ENCODE measurements at places on chromosomes 6 and 20.
A peak's percentile ranks its signal among the peaks of the same experiment; 100 is the strongest.

DNA sequence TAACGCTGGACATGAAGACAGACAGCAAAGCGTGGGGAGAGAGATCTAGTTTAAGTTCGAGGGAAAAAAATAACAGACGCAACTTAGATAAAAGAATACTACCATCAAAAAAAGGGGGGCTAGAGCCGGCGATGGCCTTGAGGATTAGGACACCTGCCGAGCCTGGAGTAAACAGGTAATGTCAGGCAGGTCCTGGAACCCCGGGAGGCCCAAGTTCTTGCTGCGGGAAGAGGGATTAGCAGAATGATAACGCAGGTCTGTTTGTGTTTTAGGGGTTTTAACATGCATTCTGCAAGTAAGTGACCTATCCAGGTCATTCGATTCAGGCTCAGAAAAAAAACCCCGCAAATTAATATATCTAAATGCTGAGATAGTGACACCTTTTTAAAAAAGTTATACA lies 754 bp upstream of the TMEM170B start:
- no peak for DNase-seq

DNA sequence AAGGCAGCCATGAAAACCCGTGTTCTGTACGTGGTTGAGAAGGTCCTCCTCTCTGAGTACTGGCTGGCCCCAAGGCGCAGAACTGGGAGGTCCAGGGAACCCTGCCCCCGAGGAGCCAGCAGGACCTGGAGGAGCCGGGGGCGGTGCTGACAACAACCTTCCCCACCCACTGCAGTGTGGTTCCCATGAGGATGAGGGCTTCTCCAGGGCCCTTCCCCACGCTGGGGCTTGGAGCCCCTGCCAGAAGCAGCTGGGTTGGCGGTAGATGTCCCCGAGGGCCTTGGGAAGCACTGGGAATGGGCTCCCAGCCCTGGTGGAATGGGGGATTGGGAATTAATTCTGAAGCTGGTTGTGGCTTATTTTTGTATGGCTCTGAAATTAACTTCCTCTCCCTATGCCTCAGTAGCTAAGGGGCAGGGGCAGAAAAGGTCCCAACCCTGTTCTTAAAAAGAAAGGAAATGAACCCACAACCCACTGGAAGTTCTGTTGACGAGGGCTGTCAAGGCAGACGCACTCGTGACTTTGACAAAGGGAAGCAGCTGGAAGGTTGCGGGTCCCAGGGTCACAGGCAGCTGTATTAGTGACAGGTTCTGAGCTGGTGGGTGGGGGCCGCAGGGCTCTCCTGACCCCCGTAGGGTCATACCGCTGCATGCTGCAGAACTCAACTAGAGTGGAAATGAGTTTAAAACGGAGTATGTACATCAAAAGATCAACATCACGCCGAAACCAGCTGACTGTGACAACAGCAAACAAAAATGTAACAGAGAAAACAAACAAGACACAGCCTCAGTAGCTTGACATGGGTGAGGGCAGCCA lies 13.9 kb upstream of the HELZ2 start:
- no peak for DNase-seq

DNA sequence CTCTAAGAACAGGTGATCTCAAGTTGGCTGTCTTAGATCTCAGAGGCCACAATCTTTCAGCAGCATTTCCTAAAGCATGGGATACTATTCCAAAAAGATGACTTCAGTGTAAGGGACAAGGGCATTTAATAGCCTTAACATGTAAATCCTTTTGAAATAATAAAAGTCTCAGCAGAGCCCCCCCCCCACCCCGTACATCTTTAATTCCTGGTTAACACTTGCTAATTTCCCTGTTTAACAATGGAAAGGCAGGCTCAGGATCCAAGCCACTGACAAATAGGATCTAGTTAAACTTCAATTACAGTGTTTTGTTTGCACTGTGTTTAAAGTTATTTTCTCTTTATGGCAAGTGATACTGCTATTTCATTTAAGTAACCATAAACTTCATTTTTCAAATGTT lies 12.0 kb downstream of the TASP1 start:
- DNase-seq = no peak

DNA sequence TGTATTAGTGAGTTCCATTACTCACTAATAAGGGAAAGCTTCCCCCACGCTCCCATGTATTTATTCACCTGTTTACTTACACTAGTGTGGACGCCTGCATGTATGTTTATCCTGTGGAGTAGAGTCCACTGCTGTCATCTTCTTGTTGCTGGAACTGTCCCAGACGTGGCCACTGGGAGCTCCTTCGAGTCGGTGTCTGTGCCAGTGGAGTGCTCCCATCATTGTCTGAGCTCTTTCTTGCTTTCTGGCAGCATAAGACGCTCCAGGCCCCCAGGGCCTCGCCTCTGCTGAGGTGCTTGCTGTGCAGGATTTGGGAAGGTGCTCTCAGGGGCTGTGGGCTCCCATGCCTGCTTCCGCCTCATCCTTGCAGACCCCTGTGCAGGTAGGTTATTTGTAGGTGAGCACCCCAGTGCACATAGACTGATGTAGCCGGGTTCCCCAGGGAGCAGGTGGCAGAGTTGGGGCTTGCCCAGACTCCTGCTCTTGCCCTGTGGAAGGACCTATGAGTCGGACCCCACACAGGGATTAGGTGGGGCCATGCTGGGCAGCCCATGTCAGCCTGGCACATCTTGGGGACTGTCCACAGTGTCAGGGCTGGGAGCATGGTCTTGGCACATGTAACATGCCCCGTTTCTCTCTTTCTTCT lies 16.6 kb downstream of the PHACTR3 start:
- no peak for DNase-seq

- DNase-seq = no peak
Observed at GRCh38 chr20:55565096-55565773, 440.1 kb downstream of the CBLN4 start.

DNA sequence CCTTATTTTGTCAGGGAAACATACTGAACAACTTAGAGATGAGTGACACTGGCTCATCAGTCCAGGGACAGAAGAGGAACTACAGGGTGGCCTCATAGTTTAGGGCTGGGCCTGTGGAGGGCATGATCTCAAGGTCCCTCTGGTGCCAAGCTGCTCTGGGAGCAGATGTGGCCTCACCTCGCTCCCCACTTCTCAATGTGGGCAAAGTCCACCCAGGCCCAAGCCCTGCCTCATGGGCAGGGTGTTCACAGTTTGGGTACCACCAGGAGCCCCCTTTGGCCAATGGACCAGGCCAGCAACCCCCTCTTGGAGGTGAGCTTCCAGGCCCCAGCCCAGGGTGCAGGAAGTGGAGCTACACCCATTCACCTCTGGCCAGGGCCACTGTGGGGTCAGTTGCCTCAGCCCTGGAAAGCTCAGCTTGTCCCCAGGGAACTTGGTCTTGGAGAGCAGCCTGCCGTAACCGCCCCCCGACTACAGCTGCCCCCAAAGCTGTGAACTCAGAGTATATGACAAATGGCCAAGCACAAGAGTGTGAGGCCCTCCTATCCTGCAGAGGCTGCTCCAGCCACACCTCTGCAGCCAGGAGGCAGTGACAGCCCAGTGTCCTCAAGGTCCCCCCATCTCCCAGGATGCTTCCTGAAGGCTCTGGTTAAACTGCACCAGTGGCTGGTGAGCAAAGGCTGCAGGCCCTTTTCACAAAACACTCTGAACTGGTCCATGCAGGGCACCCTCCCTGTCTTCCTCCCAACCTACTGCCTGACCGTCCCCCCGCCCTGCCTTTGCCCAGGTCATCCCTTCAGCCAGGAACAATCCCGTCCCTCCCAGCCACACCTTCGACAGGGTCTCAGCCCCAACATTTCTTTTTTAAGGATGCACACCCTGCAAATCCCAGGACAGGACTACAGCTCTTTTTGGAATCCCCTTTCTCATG lies 3.6 kb downstream of the ADISSP start:
- DNase-seq = no peak

DNA sequence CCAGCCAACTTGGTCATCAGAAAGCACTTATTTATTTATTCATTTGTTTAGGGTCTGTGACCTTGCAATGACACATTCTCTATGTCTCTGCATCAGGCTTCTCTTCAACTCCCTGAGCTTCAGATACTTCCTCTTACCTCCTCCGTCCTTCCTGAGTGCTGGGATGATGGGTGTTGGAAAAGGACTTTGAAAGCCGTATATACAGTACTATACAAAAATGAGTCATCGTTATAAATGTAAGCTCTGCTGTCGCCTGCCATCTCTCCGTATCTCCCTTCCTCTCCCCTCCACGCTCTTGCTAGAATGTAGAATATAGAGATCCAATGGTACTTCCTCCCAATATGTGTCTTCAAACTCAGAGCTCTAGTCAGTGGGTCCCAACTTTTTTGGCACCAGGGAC lies 91.9 kb upstream of the SALL4 start:
- no peak for DNase-seq

GRCh38 chr6:63269470-63269869 lies 50.3 kb downstream of the LGSN start:
- DNase-seq = no peak

GRCh38 chr20:4767084-4767483 lies 45.4 kb downstream of the PRND start:
- DNase-seq = no peak

GRCh38 chr6:142846883-142847287 lies 98.1 kb downstream of the HIVEP2 start:
- no peak for DNase-seq

DNA sequence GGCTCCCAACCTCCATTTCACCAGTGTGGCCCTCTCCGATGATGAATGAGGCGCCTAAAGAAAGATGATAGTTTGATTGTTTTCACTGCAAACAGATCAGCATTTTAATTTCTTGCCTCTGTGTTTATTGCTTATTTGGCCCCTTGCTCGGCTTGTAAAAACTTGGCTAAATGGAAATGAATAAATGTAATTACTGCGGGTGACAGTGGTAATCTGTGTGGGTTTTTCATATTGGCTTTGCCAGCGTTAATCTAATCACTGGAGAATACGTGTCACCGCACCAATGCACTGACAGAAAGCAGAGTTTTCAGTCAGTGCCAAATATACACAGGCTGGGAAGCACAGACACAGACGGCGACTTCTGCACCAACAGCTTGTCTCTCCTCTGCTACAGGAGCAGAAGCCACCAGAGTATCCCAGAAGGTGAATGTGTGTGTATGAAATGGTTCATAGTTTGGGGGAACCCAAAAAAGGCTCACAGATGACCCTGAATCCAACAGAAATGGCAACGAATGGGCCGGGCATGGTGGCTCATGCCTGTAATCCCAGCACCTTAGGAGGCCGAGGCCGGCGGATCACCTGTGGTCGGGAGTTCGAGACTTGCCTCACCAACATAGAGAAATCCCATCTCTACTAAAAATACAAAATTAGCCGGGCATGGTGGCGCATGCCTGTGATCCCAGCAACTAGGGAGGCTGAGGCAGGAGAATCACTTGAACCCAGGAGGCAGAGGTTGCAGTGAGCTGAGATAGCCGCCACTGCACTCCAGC lies 534.0 kb downstream of the PKHD1 start:
- no peak for DNase-seq

DNA sequence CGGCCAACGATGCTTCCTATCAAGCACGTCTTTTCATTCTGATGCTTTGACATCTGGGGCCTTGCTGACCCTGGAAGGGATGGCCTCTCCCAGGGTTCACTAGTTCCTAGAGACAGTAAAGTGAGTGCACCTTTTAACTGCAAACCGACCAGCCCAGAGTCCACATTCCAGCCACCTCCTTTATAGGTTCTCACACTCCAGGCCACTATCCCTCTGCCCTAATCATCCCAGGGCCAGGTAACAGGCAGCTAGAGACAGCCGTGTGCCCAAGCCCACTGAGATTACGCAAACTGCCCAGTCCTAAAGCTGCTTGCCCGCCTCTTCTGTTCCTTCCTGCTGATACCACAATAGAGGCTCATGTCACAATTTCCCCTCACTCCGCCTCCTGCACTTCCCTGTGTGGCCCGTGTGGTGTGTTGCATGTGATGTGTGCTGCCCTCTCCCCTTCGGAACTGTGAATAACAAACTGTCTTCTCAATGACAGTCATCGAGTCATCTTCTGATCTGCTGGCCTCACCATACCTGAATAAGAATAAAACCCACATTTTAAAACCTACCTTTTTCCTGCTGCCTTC lies 123.7 kb upstream of the EXOC2 start:
- no peak for DNase-seq

GRCh38 chr6:138727182-138727581 lies 46.4 kb upstream of the CCDC28A start:
- no peak for DNase-seq

DNA sequence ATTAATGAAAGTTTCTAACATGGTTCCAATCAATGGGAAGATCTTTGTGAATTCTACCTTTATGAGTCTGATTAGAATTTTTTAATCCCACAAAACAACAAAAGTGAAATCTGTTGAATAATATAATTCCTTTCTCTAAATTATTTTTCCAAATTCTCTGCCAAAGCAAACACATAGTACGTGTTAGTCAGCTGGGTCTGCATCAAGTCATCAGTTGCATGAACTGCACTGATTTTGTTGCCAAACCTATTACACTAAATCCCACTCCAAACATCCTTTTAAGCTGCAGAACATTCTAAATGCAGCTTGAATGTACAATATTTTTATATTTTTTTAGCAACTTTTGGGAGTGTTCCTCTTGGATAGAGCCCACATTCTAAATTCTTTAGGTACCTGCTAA lies 199.0 kb upstream of the HSF2 start:
- no peak for DNase-seq

GRCh38 chr6:157461000-157461915 lies 80.3 kb downstream of the ZDHHC14 start:
- peak; percentile 29 for DNase-seq

DNA sequence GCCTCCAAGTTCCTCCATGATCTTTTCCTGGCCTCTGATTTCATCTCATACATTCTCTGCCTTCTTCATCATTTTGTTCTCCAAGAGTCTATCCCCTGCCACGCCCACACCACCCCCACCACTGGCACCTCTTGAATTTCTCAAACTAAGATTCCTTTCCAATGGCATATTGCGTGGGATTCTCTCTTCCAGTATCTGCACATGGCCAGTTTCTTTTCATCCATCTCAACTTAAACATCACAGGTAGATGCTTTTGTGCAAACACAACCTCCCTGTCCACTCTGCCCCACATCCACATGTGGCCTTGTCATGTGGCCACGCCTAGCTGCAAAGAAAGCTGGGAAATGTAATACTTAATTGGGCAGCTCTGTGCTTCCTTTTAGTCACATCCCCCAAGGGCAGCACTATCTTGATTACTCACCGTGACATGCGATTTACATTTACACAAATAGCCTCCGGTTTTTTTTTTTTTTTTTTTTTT lies 33.4 kb upstream of the ZMYND8 start:
- DNase-seq = no peak

- peak; percentile 52 for DNase-seq
Observed at GRCh38 chr6:135438907-135439535, 58.5 kb downstream of the AHI1 start.

- no peak for DNase-seq
Observed at GRCh38 chr6:139912735-139913400, 538.4 kb upstream of the CITED2 start.

GRCh38 chr6:85124472-85125354 lies 325.2 kb upstream of the NT5E start:
- no peak for DNase-seq

GRCh38 chr6:25694366-25694765 lies 42.4 kb downstream of the SCGN start:
- no peak for DNase-seq

DNA sequence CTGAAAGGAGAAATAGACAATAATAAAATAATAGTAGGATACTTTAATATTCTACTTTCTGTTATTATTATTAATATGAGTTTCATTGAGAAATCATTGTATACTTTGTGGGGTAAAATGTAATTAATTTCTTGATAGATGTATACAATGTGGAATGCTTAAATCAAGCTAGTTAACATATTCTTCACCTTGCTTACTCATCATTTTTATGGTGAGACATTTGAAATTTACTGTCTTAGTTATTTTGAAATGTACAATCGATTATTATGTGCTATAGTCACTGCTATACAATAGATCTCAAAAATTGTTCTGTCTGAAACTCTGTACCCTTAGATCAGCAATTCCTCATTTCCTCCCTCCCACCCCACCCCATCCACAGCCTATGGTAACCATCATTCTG lies 720.3 kb downstream of the RNF144B start:
- no peak for DNase-seq

All from CD4-positive, alpha-beta T cell treated with Interleukin-17A for 1 hour (primary cell).